ENCODE measurements at places on chromosomes 6 and 20.

DNA sequence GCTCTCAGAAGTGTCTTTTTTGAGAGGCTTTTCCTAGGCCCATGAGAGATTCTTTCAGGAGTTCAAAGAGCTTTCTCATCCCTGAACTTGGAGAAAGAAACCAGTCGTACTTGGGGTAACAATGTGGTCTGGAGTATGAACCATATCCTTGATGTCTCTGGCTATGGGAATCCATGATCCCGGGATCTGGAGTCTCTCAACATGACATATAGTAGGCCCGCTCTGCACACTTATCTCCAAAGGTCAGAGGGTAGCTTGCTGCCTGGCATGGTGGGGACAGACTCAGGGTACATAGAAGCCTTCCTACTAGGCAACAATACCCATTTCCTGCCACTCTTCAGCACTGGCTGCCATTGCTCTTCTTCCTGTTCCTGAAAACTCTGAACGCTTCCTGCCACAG, 42.2 kb upstream of the NFATC2 start:
- no peak for DNase-seq

GRCh38 chr20:53574259-53574789, 19.3 kb downstream of the ZNF217 start:
- no peak for DNase-seq

GRCh38 chr6:54096811-54097210, 14.4 kb upstream of the MLIP start:
- no peak for DNase-seq

- DNase-seq: peak; percentile 71
Measured at GRCh38 chr6:53309059-53309900, 39.5 kb downstream of the ELOVL5 start.

- no peak for DNase-seq
Measured at GRCh38 chr6:95365454-95365853, 211.9 kb upstream of the MANEA start.

DNA sequence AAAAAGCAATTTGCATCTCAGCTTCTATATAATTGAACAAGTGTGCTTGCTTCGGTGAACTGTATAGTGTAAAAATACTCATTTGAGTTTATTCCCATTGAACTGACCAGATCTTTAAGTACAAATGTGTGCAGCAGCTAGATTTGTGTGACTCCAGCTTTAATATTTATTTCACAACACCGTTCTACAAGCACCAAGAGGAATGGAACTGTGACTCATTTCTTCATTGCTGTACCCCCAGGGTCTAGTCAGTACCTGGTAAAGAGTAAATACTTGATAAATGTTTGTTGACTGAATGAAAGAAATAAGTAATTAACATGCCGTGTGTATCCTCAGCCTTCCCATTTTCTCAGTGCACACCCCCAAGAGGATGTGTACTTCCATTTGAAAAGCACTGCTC, 464.8 kb downstream of the CBLN4 start:
- DNase-seq: no peak

- no peak for DNase-seq
Measured at GRCh38 chr6:128491100-128491581, 29.3 kb downstream of the PTPRK start.

- no peak for DNase-seq
Measured at GRCh38 chr6:139519097-139519496, 144.6 kb upstream of the CITED2 start.

DNA sequence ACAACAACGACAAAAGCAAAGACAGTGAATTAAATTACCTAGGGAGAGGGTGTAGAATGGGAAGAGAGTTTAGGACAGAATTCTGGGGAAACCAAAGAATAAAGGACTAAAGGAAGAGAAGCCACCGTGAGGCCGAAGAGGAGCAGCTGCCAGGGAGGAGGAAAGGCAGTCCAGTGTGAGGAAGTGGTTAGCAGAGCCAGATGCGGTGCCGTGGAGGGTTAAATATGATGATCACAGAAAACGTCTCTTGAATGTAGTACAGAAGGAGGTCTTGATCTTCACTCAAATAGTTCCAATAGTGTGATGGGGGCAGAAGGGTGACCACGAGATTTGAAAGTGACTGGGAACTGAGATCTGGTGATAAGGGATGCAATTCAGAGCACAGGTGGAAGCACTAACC, 67.7 kb downstream of the TMEM244 start:
- no peak for DNase-seq

- DNase-seq: no peak
Measured at GRCh38 chr6:133312006-133312405, 70.8 kb downstream of the EYA4 start.

- no peak for DNase-seq
Measured at GRCh38 chr6:136403110-136403980, 113.7 kb upstream of the BCLAF1 start.

- no peak for DNase-seq
Measured at GRCh38 chr6:116326996-116327395, 43.8 kb upstream of the DSE start.

GRCh38 chr6:113876695-113877094, 19.6 kb downstream of the MARCKS start:
- no peak for DNase-seq

GRCh38 chr6:39886871-39887270, 47.4 kb downstream of the MOCS1 start:
- DNase-seq: no peak

All from NCI-H345 (cell line).